ENCODE measurements at places on chromosomes 2 and 18.

DNA sequence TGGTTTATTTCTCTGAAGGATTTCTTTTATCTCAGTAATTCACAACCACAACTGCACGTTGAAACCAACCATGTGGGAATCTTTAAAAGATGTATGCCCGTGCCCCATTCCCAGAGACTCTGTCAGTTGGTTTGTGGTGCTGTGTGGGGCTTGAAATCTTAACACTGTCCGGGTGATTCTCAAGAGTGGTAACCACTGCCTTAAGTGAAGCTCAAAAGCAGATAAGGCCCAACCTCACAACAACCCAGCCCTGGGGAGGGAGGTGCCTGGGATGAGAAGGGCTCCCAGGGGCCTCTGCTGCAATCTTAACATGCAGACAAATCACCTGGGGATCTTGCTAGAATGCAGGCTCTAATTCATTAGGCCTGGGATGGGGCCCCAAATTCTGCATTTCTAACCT lies 13.4 kb downstream of the AOX1 start:
- no peak for DNase-seq

GRCh38 chr2:232901736-232902578 lies 31.9 kb downstream of the SNORC start:
- no peak for DNase-seq

GRCh38 chr18:49161627-49162026 lies 210.9 kb upstream of the SMAD7 start:
- DNase-seq = no peak

DNA sequence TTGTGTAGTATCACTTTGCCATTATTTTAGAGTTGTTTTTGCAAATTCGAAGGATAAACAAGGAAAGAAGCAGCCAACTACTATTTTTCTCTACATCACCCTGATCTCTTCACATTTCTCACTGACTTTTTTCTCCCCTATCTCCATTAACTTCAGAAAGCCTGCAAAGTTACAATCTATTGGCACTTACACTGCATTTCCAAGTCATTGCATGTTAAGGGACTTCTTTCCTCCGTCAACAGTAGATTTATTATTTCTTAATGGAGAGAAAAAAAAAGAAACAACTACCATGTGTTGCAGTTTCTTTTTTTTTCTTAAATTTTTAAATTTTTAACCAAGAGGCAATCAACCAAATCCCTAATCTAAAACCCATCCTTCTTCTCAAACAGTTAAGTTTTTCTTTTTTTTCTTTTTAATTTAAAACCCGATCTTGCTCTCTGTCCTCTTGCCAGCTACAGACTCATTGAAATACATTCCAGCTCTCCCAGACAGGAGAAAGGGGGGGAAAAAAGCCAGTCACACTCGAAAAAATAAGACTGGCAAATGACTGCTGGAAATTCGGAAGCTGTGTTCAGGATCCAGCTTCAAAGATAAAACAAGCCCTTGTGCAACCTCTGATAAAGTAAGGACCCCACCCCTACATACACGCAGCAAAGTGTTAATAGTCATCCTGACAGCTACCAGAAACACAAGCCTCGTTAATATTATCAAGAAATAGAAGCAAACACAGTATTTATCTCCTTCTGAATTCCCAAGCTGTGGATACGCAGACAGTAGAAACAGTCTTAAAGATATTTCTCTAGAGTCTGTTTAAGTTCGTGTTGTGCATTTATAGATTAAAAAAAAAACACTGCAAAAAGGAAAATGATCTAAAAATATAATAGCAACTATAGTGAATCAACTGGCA lies 1.3 kb downstream of the LRRTM4 start:
- DNase-seq = no peak

DNA sequence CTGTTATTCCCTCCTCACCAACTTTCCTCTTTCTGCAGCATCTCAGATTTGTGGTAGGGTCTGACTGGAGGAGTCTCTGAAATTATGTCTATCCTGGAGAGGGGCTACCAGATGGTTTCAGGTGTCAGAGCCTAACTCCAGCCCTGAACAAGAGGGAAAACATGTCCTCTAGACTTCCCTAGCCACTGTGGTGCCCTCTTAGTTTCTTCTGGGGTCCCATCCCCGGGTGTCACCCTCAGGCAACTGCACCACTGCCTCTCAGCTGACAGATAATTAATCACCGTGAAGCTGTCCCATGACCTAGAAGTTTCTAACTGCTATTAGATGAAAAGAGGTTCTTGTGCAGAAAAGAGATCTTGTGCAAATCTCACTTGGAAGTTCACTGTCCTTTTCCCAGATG lies 95.1 kb upstream of the CELF4 start:
- no peak for DNase-seq

DNA sequence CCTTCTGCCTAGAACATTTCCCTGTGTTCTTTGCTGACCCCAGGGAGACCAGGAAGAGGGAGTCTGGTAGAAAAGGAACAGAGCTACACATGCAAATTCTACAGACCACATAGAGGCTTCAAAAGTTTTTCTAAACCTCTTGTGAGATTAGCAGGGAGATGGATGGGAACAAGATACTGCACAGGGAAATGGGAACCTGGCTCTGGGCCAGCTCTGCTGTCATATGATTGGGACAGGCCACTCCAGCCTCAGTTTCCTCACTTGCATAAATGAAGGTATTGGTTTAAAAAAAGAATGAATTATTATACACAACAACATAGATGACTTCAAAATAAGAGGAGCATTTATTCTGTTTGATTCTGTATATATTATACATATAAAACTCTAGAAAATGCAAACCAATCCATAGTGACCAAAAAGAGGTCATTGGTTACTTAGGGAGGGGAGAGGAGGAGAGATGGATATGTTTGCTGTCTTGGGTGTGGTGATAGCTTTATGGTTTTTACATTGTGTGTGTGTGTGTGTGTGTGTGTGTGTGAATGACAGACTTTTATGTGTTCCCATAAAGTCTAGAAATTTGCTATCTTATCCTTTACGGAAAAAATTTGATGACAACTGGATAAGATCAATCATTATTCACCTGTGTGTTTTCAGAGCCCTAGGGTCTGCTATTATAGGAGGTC lies 115.5 kb downstream of the MGAT5 start:
- no peak for DNase-seq

DNA sequence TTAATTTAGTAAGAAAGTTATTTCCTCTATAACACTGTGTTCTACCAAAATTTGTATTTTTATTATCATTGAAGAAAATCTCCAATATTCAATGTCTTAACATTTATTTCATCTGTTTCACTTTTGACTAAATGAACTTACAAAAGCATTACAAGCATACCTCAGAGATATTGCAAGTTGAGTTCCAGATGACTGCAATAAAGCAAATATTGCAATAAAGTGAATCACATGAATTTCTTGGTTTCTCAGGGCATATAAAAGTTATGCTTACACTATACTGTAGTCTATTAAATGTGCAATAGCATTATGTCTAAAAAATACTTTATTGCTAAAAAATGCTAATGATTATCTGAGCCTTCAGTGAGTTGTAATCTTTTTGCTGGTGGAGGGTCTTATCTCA lies 78.3 kb downstream of the TTC32 start:
- DNase-seq = no peak

GRCh38 chr2:190408538-190409271 lies 550 bp downstream of the MFSD6 start:
- peak; percentile 71 for DNase-seq

- no peak for DNase-seq
Measured at GRCh38 chr2:221006084-221006483, 566.0 kb downstream of the EPHA4 start.

DNA sequence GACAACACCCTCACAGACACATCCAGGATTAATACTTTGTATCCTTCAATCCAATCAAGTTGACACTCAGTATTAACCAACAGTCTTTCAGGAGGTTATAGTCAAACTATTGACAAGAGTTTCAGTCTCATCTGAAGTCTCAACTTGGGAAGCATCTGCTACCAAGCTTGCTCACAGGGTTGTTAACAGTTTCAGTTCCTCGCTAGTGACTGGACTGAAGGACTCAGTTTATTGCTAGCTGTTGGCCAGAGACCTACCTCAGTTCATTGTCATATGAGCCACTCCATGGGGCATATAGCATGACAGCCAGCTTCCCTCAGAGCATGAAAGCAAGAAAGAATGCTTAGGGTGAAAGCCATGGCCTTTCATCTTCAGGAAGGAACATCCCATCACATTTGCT lies 228.6 kb downstream of the EPHA4 start:
- no peak for DNase-seq

DNA sequence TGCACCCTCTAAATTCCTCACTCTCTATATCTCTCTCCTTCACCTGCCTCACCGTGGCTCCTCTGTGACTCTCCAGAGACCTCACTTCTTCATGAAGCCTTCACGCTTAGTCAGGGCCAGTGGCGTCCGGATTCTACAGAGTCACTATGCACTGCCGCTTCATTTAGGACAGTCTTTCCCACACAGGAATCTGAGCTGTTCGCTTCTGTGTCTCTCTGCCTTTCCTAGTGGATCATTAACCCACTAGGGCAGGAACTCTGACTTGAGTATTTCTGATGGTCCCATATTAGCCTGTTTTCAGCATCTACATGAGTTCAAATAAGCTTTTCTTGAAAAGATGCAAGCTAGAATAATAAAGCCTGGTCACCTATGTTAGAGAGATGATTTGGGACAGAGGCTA lies 180.2 kb upstream of the DOK6 start:
- no peak for DNase-seq

DNA sequence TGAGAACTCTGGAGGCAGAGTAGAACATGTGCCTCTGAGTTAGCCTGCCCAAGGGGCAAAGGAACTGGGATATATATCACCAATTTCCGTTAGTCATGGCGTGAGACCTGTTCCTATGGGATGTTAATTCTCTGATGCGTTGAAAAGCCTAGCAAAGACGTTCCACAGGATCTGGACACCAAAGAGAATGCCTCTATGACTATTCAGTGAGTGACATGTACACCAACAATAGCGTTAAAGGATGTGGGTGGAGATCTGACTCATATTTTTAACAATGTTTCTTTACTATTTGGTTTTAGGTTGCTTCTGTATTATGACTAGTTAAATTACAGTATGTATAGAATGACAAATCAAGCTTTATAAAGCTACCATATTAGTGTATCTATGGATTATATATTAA lies 320.9 kb upstream of the MC4R start:
- DNase-seq = no peak

DNA sequence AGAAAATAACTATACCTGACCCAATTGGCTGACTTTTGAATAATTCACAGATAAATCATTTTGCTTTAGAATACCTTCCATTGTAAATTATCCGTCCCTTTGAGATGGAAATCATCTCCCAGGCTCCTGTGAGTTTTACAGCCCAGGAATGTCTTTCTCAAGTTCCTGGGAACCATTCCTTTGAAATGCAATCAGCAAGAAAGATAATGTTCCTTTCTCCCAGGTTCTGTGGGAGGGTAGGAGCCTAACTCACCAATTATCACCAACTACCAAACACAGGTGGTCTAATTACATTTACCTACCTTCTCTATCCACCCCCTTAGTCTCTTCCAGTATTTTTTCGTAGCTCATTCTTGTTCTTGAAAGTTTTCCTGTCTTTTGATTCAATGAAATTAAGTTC lies 1016.0 kb downstream of the SOCS6 start:
- DNase-seq = no peak

DNA sequence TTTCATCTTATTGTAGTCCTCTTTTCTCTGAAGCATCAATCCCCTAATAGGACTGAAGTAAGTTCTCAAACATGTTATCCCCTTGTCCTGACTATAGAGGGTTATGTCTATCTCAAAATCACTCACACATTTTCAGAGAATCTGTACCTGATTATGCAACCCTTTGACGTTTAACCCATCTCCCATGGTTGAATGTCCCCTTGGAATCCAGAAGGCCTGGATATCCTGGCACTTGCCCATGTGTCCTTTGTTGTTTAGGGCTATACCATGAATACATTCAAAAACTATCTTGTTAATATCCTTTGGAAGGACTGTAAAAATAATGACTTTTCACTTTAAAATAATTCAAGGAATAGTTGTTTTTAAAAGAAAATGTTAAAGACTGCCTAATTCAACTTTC lies 66.3 kb upstream of the PSMD14 start:
- DNase-seq = no peak

- no peak for DNase-seq
Measured at GRCh38 chr2:127545796-127546195, 10.3 kb downstream of the MYO7B start.

DNA sequence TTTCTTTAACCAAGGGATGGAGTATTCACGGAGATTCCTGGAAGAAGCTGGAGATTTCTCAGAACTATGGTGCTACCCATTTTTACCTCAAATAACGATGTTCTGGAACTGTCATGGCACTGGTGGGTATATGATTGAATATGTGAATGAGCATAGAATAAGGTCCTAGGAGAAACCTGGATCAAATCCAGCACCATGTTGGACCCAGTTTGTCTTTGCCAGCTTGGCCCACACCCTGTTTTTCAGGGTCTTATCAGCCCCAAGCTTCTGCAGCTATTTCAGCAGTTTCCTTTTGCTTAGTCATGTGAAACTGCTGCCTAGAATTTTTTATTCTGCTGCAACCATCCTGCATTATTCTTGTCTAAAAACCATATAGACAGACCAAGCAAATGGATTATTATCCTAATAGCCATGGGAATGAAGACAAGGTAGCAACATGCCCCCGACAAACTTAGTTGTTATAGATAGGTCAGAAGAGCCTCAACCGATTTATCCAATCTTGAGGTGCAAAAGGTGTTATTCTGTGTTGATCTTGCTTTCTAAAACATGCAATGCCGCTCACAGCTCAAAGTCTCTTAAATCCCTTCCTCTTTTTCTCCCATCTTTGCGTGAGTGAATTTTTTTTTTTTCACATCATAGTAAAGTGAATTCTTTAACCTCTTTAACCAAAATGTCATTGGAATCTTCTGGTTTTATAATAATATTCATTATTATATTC lies 133.6 kb downstream of the PRPF40A start:
- DNase-seq = no peak

- no peak for DNase-seq
Measured at GRCh38 chr2:8508766-8509165, 173.1 kb upstream of the ID2 start.

Data from T-helper 9 cell (primary cell).